ENCODE measurements at places on chromosomes 11 and 22.

GRCh38 chr22:26360169-26360885 is 68.7 kb upstream of the ASPHD2 start:
- peak; percentile 74 for DNase-seq

DNA sequence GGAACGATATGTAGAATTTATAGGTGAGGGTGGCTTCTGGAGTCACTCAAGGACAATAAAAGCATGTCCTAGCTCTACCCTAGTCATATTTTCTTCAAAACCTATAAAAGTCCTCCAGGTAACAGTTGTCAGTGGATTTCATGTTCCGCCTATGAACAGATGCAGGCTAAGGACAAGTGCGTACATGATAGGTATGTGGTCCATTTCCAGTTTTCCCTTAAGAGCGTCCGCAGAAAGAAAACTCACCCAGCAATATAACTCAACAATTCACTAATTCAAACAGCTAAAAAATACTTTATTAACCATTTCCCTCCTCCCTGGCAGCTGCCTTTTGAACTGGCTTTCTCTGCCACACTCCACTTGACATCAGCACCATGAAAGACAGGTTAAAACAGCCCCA is 50.2 kb upstream of the CCDC34 start:
- no peak for DNase-seq

- no peak for DNase-seq
Measured at GRCh38 chr11:134070342-134070845, 1.5 kb downstream of the JAM3 start.

- DNase-seq, result no peak
Measured at GRCh38 chr22:20424568-20424931, 13.1 kb downstream of the SCARF2 start.

DNA sequence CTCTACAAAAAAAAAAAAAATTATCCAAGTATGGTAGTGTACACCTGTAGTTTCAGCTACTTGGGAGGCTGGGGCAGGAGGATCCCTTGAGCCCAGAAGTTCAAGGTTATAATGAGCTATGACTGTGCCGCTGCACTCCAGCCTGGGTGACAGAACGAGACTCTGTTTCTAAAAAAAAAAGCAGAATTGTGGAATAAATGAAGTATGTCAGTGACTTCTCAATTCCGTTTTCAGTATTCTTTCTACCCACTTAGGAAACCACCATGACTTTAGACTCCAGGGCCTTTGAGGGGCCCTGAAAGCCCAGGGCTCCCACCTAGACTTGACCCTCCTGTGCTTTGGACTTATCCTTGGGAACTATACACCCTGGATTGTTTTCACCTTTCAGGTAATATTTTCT is 6.5 kb upstream of the NUP160 start:
- DNase-seq, result no peak

DNA sequence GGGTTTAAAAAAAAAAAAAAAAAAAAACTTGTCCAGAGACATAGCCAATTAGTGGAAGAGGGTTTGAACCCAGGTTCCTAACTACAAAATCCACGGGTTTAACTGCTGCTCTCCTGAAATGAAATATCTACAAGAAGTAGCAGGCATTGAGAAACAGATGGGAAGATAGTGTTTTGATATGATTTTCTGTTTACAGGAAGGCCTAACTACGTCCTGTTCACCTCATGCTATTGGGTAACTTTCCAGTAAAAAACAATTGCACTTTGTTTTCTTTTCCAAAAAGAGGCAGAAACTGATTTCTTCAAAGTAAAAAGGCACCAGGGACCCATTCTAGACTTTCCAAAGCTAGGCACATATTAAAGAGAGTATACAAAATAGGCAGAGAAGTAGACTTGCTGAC is 5.9 kb upstream of the C11orf91 start:
- no peak for DNase-seq

DNA sequence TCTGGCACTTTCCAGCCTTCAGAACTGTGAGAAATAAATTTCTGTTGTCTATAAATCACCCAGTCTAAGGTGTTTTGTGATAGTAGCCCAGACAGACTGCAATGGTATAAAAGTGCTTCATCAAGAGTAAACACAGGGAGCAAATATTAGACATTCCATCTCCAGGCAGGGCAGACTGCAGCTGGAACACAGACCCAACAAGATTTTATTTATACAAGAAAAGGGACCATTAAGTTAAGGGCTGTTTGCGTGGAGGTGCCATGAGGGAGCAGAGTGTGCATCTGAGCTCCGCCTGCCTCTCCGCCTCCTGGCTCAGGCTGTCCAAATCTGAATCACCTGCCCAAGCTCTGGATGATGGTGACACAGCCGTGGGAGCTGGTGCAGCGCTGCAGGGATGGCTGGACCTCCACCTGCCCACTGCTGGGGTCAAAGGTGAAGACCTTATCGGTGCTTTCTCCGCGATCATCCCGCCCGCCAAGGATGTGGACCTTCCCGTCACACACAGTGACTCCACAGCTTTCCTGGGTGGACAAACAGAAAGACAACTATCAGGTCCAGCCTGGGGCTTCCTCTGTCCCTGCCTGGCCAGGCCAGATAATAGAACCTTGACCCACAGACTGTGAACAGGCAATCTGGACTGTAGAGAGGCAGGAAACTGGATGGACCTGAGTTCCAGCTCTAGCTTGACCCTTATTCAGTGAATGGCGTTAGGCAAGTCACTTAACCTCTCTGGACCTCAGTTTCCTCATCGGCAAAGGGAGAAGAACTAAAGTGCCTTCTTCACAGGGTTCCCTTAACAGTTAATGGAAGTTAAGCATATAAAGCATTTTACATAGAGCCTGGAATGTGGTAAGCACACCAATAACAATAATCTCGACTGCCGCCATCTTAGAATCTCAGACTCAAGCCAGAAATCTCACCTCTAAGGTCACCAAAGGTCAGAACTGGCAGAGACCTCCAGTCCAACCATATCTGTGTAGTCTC is 10.5 kb downstream of the KLHL35 start:
- DNase-seq, result no peak

All from AG08395 (cell line).